ENCODE measurements at places on chromosomes 13 and 19.

- no peak for DNase-seq
These were observed 192.9 kb downstream of the KLF5 start for GRCh38 chr13:73251626-73252265.

DNA sequence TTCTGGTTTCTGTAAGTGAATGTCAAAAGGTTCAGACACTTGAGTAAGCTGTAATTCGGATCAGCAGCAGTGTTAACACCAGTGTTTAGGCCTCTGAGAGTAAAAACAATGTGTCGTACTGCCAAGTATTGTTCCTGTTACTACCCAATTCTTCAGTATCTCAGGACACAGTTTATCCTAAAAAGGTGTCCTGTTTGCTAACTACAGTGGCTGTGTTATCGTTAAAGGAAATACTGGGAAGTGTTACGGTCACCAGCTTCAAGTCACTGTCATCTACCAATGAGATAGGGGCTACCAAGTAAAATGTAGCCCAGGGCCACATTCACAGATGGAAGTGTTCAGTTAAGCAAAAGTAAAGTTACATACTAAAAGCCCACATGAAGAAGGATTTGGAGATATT, 2.3 kb upstream of the UPF3A start:
- no peak for DNase-seq

DNA sequence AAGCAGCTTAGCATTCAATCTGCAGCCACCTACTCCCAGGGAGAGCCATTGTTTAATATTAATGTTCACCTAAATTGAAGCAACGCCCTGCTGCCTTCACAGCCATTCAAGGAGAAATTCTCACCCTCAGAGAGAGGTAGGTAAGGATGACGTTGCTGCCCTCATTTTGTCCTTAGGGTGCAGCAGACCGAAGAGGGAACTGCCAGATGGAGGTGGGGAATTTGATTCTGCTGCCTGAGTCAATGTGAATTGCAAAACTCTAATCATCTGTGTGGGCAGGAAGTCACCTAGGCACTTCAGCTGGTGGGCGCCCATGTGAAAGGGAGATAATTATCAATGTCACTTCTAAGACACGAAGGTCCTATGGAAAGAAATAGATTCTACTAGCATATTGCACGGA, 503.4 kb downstream of the TBC1D4 start:
- DNase-seq, result no peak

GRCh38 chr13:40706439-40706838, 40.0 kb upstream of the FOXO1 start:
- DNase-seq, result no peak

GRCh38 chr13:97026531-97027161, 32.4 kb upstream of the OXGR1 start:
- no peak for DNase-seq

DNA sequence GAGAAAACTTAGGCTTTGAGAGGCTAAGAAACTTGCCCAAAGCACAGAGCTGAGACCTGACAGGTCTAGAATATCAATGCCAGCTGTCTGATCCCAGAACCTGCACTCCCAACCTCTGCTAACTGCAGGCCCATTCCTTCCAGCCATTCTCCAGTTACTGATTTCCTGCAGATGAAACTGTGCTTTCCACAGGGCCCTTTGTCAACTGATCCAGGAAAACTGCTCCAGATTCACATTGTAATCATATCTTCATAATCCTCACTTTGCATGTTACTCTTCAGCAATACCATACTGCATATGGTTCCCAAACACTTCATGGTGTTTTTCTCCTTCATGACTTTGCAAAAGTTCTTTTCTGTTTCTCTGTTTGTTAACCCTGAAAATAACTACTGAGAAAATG, 100.6 kb downstream of the RAP2A start:
- no peak for DNase-seq

- DNase-seq, result no peak
These were observed 75.8 kb downstream of the TBC1D4 start for GRCh38 chr13:75405976-75406703.

- DNase-seq, result no peak
These were observed 955 bp downstream of the IL4I1 start for GRCh38 chr19:49895566-49896297.

DNA sequence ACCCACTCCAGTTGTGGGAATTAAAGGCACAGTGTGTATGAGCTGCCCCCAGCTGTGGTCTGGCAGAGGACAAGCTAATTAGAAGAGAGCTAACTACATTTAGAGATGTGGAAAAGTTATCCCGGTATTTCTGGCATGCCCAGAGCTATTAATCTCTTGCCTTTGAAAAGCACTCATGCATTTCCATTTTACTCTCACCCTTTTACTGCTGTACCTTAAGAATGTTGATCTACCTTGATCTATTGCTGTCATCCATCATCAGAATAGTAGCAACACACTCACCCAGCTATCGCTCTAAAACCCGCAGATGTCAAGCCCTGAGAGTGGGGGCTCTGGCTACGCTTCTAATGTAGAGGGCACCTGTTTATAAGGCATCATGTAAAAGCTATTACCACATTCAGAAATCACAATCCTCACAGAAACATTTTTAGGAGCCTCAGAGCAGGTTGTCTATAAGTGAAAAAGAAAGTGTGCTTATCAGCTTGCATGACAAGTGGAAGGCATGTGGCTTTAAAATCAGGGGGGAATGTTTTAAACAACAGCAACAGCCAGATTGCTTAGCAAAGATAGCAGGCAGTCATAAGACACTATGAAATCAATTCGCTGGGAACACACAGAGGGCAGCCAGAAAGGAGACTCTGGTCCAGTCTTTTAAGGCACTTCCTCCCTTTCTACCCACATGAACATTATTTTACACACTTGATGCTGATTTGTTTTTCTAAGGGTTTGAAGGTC, 224.2 kb upstream of the IRS2 start:
- DNase-seq, result no peak

DNA sequence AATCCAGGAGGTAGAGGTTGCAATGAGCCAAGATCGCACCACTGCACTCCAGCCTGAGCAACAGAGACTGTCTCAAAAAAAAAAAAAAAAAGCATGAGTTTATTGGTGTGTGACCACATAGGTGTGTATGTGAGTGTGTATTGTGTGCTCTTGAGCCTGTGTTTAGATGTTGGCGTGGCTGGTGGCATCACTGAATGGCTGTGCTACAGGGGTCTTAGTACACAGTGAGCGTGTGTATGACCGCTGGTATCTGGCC, 2.5 kb downstream of the SLC1A5 start:
- DNase-seq, result no peak

GRCh38 chr13:111402441-111402840, 82.0 kb downstream of the TEX29 start:
- DNase-seq, result no peak

DNA sequence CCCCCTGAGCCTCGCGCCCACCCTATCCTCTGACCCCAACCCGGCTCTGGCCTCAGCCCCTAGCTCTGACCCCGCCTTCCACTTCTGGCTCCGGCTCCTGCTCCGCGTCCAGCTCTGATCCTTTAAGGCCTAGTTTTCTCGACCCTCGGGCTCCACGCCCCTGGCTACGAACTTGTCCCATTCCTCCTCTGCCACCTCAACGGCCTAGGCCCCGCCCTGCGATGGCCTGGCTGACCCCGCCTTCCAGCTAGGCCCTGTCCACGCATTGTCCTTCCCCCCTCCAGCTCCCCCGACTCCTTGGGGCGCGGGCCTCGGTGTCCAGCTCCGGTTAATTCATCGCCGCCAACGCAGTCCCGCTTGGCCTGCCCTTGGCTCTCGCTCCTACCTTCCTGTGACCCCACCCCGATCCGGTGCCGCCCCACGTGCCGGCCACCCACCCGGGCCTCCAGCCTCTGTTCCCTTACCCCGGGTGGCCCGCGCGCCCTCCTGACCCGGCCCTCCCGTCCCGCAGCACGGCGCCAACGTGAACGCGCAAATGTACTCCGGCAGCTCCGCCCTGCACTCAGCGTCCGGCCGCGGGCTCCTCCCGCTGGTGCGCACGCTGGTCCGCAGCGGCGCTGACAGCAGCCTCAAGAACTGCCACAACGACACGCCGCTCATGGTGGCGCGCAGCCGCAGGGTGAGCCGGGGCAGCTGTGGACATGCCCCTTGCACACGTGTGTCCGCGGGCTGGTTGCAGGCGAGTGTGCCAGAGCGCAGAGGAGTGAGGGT, 9.4 kb downstream of the BCL3 start:
- no peak for DNase-seq

GRCh38 chr13:43965459-43965845, 85.7 kb downstream of the LACC1 start:
- DNase-seq, result no peak

DNA sequence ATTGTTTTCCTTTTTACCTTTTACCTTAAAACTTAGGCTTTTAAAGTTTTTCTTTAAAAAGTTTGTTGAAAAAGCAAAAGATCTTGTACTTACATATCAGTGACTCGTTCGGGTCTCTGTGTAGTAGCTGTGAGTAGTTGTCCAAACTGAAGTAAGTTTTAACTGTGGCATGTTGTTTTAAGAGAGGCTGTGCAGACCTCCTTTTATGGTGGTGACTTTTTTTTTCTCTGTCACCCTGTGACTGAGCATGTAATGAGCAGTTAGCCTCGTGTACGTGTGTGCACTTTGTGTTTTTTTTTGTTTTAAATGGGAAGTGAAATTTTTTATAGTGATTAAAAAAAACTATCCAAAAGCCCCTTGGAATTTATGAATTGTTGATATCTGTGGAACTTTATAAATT, at the start of gene GPR183:
Gene GPR183 (minus strand): TSS at position 153 of the 400 bp plus-strand sequence. CDS start 11,254 bp downstream, outside the sequence.
- no peak for DNase-seq

DNA sequence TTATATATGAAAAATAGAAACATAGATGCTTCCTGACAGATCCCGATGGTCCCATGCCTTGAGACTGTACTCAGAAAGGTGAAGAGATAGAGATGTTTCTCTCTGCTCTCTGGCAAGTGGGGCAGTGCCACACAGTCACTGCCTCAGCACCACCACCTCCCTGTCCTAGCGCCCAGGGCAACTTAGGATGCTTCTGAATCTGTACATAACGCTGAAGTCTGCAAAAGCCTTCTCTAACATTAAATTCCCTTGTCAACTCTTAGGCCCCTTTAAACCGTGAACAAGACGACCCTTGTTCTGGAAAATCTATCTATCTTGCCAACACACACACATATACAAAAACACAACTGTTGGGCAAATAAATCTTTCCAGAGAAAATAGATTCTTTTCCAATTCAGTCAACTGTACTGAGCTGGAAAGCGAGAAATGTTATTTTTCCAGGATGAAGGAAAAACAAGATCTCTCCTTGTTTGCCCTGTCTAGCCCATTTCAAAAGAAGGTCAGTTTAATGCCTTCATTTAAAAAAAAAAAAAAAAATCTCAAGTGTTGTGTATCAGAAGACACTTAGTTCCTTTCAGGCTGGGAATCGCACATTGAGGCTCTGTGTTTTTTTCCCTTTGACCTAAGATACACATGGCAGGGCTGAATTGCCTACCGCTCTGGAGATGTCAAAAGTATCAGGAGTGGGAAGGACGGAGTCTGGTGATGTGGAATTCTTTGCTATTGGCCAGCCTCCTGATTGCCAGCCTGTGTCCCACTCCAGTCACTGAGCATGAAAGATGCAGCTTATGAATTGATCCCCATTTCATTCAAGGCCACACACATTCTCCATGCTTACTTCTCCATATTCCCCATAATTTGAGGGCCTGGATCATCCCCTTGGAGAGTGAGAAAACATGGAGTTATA, 241.4 kb downstream of the LACC1 start:
- no peak for DNase-seq

DNA sequence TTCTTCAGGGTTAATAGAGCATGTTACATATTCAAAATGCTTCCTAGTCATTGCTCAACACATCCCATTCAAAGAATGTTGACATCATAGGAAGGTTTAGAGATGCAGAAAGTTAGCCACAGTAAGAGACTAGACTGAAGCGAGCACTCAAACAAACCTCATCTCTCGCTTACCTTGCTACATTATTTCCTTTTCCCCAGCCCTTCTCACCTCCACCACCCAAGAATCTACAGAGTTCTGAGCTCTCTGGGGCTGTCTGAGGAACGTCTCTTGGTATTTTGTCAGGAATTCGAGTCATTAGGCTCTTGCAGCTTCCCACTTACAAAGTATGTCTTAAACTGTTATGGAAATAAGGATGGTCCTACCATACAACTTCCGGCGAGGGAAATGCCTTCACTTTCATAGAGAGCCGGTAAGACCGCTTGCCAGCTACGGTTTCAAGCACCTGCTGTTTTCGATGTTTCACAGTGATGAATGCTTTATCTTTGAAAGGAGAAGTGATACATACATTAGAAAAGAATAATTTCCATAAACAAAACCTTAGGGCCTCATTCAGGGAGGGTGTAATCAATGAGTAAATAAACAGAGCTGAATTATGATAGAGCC, 65.1 kb downstream of the FLT1 start:
- no peak for DNase-seq

DNA sequence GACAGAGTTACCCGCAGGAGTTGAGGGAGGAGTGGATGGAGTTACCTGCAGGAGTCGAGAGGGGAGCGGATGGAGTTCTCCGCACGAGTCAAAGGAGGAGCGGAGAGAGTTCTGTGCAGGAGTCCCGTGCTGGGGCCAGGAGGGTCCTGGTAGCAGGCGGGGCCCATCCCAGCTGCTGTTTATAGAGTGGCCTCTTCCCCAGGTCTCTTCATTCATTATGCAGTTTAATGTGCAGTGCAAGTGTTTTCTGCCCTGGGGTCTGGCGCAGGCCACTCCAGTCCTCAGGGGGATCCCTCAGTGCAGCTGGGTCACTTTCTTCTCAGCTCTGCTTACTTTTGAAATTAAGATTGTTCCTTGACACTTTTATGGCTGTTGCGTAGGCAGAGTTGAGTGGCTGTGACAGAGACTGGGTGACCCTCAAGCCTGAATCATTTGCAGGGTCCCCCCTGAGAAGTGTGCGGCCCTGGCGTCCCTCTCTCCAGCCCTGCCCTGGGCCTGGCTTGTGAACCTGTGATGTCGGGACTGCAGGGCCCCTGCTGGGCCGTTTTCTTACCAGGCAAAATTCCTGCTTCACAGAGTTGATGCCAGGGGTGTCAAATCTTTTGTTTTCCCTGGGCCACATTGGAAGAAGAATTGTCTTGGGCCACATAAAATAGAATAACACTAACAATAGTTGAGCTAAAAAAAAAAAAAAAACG, 17.9 kb downstream of the TFDP1 start:
- no peak for DNase-seq

- DNase-seq, result no peak
These were observed 6.7 kb downstream of the DNM2 start for GRCh38 chr19:10724573-10725071.

- no peak for DNase-seq
These were observed 1384.1 kb downstream of the UQCRFS1 start for GRCh38 chr19:27828829-27829228.

DNA sequence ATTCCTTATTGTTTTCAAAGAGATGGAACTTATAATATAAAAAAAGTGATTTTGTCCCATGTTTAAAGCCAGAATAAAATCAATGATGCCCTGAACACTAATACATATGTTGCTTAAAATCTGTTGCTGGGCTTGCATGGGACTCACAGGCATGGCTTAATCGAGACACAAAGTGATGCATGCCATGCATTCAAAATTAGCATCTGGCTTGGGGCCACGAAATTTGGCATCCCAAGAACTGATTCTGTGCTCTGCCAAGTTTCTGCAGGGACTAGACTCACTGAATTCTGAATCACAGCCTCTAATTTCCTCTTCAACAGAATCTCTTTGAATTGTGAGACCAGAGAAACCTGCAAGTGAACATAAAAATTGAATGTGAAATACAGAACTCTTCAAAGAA, 109.2 kb downstream of the PCDH17 start:
- no peak for DNase-seq
